Activated CD4-positive, alpha-beta T cell treated with anti-CD3 and anti-CD28 coated beads, Interleukin-10, Interleukin-2, amounts not matched to agents 100 ng/mL and 50 ng/mL, durations not matched to agents 16 hours and 8 hours (primary cell): ENCODE measurements at places on chromosomes 7 and 10.

- no peak for DNase-seq
Measured at GRCh38 chr10:6128591-6129251, 39.9 kb downstream of the RBM17 start.

- no peak for DNase-seq
Measured at GRCh38 chr7:100886142-100886935, 3.2 kb downstream of the UFSP1 start.

DNA sequence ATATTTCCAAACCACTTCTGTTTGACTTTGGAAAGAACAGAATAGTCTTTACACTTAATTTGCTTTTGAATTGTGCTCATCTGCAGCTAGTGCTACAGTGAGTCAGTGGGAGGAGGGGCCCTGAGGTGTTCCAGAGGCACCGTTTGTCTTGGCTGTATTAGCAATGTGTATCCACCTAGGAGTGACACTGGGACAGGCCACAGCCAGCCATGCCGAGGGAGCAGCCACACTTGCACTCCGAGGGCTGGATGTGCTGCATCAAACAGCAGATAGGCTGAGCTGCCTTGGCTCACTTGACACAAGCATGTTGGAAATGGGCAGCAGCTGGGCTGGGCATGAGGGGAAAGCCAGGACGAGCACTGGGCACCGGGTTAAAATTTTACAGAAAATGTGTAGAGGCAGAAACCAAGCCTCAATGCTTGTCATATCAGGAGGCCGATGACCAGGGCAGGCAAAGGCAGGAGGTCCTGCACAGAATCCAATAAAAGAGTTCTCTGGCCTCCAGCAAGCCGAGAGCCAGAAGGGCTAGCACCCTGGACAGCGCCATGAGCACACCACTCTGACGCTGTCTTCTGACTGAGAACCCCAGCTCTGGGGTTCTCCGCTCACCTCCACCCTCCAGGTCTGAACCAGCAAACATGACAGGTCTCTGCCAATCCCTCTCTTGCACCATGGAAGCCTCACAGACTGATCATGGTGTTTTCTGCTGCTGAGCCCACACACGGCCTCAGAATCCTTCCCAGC lies 163.3 kb downstream of the GRID1 start:
- DNase-seq, result peak; percentile 8

- DNase-seq, result no peak
Measured at GRCh38 chr7:34093276-34093675, 187.9 kb downstream of the BMPER start.

- DNase-seq, result no peak
Measured at GRCh38 chr7:106073701-106074100, 38.4 kb downstream of the SYPL1 start.

DNA sequence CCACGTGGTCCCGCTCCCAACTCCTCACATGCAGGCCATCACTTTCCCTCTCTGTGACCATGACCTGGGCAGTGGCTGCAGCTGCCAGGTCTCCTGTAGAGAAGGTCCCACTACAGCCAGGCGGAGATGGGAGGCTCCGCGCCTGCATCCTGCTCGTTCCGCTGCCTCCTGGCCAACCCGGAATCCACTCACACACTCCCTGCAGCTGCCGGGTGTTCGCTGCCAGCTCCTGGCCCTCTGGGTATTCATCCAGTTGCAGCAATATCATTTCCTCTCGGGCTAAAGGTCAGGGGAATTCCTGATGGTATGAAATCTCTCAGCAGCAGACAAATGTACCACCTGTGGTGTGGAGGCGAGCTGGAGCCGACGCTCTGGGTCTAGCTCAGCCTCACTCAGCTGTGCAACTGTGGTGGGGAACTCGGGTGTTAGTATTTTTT lies 65.7 kb downstream of the TLL2 start:
- no peak for DNase-seq

DNA sequence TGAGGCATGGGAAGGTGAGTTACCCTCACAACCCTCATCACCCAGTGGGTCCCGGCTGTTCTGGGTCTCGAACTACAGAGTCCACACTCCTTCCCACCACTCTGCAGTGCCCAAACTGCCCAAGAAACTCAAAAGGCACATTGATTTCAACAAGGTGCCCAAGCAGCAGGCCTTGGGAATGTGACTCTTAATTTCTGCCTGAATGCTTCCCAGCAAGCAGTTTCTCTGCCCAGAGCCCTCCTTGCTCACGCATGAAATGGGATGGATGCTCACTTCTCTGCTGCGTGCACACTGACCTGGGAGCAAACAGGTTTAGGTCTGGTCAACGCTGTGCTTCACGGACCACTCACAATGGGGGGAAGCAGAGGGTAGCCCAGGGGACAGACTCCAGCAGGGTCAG lies 77.9 kb downstream of the GRB10 start:
- DNase-seq, result no peak

DNA sequence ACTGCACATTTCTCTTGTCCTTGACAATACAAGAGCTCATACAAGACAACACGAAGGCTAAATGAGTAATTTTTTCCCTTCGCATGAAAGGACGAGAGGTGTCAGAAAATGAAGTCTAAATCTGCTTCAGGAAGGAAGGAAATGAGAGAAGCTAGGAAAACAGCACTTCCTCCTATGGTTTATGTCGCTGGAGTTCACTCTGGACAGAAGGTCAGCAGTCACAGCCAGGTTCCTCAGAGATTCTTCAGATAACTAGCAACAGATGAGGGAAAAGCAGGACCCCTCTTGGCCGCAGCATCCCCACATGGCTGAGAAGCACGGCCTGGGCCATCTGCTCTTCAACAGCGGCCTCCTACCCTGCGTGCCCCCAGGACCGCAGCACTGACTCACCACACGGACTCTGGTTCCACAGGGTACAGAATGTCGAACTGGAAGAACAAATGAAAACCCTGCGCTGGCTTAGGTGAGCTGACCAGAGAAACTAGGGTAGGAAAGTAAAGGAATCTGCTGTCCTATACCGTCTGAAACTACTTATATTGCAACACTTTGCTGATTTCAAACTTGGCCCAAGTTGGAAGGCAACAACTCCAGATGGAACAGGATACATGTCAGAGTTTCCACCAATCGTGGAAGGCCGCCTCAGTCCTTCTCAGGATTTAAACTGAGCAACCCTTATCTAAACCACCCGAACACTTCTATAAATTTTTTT lies 26.3 kb downstream of the DNMBP start:
- DNase-seq, result no peak

GRCh38 chr10:76248649-76249200 lies 817.3 kb downstream of the LRMDA start:
- no peak for DNase-seq

DNA sequence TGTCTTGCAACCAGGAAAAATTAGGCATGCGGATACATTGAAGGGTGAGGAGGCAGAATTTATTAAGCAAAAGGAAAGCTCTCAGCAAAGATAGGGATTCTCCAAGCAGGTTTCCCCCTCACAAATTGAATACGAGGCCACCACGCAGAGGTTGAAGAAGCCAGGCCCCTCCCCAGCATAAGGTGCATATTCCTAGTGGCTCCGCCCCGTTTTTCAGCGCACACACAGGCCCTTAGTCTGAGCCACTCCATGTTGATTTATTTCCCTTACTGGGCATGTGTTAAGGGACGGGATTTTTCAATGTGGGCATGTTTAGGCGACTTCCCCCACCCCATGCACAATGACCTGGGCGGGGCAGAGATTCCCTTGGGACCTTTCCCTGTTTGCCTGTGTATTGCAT lies 24.9 kb downstream of the PPP2R2D start:
- DNase-seq, result no peak
